Pancreas (tissue), 10 donors: ENCODE measurements at places on chromosomes 6 and 20. TPM values are rescaled to one million over a fixed set of nuclear protein-coding genes. Genes with fewer than 3 reads are reported as not detected.

DNA sequence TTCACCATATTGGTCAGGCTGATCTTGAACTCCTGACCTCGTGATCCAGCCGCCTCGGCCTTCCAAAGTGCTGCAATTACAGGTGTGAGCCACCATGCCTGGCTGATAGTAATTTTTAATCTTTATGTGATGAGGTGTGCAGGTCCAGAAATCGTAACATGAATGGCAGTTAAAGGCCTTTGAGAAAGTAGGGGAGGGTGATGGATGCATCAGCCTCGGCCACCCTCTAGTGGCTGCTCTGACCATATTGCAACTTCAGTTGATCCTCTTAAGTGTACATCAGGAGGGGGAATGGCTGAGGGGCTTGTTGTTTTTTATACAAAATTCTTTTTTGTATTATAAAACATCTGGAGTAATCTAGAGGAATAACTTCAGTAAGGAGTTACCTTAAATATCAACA lies 193.0 kb downstream of the ZFAND3 start:
- no peak for DNase-seq

DNA sequence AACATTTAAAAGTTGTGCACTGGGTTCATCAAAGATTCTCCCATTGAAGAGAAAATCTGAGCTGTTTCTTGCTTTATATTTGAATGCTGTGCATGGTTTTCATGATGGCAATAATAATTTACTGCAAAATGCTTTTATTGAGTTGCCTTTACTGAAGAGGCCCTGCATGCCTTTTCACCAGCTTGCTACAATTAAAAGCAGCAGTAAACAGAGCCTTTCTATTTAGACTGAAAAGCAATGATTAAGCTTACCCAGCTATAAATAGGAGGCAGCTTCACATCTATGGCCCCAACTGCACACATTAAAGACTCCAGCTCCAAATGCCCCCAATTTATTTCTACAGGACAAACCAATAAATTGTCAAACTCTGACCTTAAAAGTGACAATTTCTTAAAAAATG lies 70.3 kb downstream of the ANKEF1 start:
- DNase-seq, result no peak

GRCh38 chr6:119297049-119297448 lies 52.5 kb downstream of the MAN1A1 start:
- DNase-seq, result no peak

GRCh38 chr6:108453601-108454185 lies 107.0 kb upstream of the FOXO3 start:
- DNase-seq, result no peak

DNA sequence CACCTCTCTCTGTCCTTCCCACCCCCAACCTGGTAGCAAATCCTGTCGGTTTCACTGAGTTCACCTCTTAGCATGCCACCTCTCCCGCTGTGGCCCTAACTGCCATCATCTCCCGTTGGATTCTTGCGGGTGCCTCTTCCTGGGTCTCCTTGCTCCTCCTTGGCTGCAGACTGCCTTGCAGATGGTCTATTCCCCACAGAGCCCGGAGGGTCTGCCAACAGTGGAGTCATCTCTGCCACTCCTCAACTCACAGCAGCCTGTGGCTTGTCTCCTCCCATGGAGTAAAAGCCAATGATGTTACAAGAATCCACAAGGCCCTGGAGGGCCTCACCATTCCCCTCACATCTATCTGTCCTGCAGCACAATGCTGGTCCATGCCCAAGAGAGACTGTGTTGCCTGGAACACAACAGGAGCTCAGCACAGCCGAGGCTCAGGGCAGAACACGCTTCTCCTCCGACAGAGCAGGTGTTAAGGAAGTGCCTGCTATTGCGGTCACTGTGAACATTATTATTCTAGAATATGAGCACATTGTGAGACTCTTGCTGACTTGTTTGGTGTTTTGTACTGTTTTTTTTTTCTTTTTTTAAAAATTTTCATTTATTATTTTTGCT lies 241.8 kb upstream of the SULF2 start:
- no peak for DNase-seq

DNA sequence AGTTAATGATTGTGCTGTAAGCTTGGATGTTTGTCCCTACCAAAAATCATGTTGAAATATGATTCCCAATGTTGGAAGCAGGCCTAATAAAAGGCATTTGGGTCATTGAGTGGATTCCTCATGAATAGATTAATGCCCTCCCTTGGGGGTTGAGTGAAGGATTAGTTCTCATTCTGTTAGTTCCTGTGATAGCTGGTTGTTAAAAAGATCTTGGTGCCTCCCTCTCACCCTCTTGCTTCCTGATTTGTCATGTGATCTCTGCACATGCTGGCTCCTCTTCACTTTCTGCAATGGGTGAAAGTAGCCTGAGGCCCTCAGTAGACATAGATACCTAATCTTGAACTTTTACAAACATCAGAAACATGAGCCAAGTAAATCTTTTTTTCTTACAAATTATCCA lies 115.6 kb upstream of the HCRTR2 start:
- no peak for DNase-seq

DNA sequence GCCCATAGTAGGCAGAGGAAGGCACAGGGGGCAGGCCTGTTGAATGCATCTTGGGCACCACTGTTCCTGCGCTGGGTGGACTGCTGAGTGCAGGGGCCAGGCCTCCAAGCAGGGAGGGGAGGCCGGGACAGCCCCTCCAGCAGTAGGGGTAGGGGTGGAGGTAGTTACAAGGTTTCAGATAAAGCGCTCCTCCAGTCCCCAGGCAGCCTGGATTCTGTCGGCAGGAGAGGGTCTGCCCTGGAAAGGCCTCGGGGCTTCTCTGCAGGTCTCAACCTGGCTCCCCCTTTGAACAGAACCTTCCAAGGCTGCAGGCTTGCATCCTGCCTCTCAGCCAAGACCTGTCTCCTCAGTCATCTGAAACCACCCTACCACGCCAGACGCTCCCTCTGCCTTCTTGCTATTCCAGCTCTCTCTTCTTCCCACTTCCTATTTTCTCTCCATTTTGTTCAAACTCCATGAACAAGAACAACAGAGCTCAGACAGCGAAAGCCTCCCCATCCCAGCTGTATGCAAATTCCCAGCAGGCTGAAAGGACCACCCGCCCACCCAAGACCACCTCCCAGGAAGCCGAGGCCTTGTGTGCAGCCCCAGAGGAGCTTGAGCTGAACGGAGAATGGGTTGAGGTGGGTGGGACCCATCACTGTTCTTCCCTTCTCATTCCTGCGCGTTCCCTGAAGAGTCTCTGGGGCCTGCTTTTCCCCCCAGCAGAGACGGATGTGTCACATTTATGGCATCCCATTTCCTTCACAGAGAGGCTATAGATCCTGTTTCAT lies 1.4 kb downstream of the MLN start:
- DNase-seq, result no peak

GRCh38 chr6:149044528-149044927 lies 273.0 kb upstream of the TAB2 start:
- no peak for DNase-seq

DNA sequence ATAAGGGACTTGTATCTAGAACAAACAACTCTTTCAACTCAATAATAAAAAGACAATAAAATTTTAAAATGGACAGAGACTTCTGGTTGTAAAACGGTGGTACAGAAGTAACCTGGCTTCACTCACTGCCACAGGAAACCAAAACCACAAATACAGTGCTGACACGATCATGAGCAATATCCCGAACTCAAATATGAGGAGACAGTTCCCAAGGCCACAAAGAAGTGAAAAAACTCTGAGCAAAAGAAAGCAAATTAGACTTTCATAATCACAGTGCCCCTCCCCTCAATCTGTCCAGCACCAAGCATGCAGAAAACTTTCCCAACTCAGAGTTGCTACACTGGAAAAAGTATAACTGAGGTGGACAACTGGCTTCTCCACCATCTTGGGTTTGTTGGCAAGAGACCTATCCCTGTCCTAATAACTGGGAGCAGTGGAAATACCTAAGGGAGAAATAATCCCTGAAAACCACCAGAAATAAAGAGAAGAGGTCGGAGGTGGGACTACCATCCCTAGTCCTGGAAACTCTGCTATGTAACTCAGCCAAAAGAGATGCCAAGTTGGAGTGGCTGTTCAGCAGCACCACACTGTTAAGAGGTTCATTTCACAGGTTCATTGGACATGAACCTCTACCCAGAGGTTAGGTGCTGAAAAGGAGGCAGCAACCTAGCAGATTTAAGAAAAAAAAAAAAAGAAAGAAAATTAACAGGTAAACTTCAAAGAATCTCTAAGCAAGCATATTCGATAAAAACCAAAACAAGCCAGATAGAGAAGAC lies 55.5 kb downstream of the REV3L start:
- no peak for DNase-seq

DNA sequence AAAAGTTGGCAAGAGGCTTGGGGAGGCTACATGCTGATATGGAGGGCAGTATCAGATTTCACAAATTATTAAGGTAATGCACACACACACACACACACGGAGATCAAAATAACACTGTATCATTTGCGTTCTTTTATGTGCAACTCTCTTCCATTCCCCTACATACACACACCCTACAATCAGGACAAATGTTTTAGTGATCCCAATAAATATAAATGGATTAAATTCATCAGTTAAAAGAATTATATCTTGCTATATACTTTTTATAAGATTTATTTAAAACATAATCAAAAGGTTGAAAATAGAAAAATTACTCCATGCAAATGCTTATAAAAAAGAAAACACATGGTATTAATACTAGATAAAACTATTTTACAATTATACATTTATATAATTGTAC lies 25.9 kb downstream of the TMX4 start:
- DNase-seq, result no peak

GRCh38 chr6:37819802-37820717 lies 533 bp downstream of the ZFAND3 start:
- peak; percentile 66 for DNase-seq

DNA sequence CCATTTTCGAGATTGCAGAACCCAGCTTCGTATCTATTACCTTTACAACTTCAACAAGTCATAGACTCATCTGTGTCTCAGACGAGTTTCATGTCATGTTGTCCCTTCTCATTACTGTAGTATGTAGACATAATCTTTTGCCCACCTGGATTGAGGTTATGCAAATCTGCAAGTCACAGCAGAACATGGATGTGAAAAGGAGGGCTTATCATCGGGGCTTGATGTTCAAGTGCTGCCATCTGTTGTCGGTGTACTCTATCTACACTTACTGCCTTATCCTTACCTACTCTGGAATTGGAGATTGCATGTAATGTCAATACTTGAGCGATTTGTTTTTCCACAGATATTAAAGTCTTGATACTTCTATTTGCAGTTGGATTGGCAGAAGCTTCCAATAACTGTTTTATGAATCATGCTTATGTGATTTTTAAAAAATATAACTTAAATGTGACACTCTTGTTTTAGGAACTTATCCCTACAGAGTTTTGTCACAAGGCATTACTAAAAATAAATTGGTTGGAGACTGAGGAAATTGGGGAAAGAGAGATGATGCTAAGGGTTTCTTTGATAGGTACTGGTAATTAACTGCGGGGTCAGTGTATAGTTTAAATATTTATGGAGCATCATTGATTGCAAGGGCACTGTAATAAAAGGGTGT lies 3.0 kb upstream of the GOPC start:
- DNase-seq, result no peak

DNA sequence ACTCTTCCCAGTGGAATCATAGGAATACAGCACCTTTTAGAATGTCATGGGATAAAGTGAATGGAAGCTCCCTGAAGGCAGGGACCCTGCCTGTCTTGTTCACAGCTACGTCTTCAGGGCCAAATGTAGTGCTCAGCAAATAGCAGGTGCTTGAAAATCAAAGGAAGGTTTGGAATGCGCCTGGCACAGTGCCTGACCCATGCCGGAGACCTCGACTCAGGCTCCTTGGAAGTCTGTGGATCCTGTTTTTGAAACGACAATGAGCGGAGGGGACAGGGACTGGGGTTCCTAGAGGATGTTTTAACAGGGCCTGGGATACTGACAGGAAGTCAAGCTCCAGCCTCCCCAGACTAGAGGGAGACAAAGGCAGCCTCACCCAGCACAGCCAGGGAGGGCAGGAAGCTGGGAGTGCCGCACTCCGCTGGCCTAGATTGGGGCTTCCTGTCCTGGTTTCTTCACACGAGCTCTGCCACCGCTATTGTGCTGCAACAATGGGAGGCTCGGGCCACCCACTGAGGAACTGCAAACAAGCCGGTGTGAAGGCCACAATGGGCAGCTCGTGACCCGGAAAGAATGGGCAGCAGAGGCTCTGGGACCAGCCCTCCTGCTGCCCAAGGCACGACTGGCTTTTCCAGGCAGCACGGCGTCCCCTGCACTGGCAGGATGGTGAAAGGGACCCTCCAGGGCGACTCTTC lies 76.7 kb downstream of the PREX1 start:
- no peak for DNase-seq

GRCh38 chr20:50635676-50636600 lies 55.4 kb downstream of the RIPOR3 start:
- DNase-seq, result peak; percentile 71

DNA sequence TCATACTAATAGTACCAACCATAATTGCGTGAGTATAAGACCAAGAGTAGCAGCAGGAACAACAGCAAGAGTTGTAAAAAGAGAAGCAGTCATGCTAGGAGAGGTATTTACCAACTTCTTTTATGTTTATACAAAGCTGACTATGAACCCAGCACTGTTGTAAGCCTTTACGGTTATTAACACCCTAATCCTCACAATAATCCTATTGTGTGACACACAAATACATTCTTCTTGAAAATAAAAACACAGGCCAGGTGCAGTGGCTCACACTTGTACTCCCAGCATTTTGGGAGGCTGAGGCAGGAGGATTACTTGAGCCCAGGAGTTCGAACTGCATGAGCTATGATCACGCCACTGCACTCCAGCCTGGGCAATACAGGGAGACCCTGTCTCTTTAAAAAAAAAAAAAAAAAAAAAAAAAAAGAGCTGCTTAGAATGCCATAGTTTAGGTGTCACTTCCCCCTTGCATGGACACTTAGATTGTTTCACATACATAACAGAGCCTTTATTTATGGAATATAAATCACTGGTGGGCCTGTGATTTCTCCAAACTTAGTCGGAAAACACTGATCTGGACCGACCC lies 20.2 kb downstream of the HCK start:
- no peak for DNase-seq

DNA sequence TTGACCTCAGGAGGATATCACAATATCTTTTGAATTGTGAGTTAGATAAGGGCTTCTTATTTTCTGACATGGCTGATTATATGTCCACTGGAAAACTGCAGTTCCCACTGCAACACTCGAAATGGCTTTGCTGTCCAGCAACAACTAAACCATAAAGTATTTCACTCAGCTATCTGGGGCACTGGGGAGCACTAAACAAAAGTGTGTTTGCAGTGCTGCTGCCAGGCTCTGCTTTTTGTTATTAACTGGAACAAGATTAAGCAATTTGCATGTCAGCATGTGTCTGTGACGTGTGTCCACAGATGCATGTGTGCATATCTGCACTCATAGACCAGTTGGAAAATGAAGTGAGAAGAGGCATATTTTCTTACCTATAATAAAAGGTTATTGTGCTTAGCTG lies 107.8 kb upstream of the CCN2 start:
- DNase-seq, result no peak

GRCh38 chr20:48990467-48990866 lies 55.6 kb upstream of the CSE1L start:
- DNase-seq, result no peak

MAFB gene
- total RNA-seq, result 3.7 TPM

C20orf202 gene
- 0.13 TPM for total RNA-seq

DNAH8 gene
- not detected for total RNA-seq

GNAS-AS1 gene
- total RNA-seq, result 0.47 TPM

HSPA12B gene
- total RNA-seq, result 0.55 TPM

DPPA5 gene
- total RNA-seq, result not detected
